Natural killer cell (primary cell): ENCODE measurements at places on chromosomes 1 and 21. TPM values are rescaled to one million over a fixed set of nuclear protein-coding genes. Genes with fewer than 3 reads are reported as not detected.

HAO2 gene
- total RNA-seq: not detected

EPB41 gene
- total RNA-seq: 172 TPM

DOCK7 gene
- total RNA-seq: 4.3 TPM

S100A14 gene
- total RNA-seq: not detected

VANGL2 gene
- 0.08 TPM for total RNA-seq

CYYR1 gene
- not detected for total RNA-seq

PROK1 gene
- not detected for total RNA-seq

MIXL1 gene
- 0.58 TPM for total RNA-seq

PIK3R3 gene
- 5.4 TPM for total RNA-seq

LCE1F gene
- total RNA-seq: not detected

EFNA3 gene
- 0.68 TPM for total RNA-seq

HRNR gene
- total RNA-seq: not detected

HSF2BP gene
- total RNA-seq: not detected

SNRPE gene
- total RNA-seq: 54.4 TPM

SIM2 gene
- not detected for total RNA-seq

PHC2 gene
- 36.6 TPM for total RNA-seq

KCNJ9 gene
- not detected for total RNA-seq

KPRP gene
- total RNA-seq: not detected

COL9A2 gene
- total RNA-seq: 2.4 TPM

KRTAP7-1 gene
- not detected for total RNA-seq
